Stomach (tissue), 19 donors: ENCODE measurements at places on chromosomes 7 and 10. TPM values are rescaled to one million over a fixed set of nuclear protein-coding genes. Genes with fewer than 3 reads are reported as not detected.
A peak's percentile ranks its signal among the peaks of the same experiment; 100 is the strongest.

ASB10 gene
- total RNA-seq: not detected

HOXA11 gene
- not detected for total RNA-seq

SERPINE1 gene
- total RNA-seq: 4.1 TPM

SPDYE18 gene
- total RNA-seq: not detected

GCK gene
- total RNA-seq: not detected

PRRT4 gene
- total RNA-seq: not detected

ITPRID1 gene
- not detected for total RNA-seq

HILPDA gene
- 0.45 TPM for total RNA-seq

CYP2E1 gene
- total RNA-seq: 19.2 TPM

JAKMIP3 gene
- 1.1 TPM for total RNA-seq

CALHM2 gene
- 6.4 TPM for total RNA-seq

NUTM2D gene
- total RNA-seq: 2.0 TPM

DNA sequence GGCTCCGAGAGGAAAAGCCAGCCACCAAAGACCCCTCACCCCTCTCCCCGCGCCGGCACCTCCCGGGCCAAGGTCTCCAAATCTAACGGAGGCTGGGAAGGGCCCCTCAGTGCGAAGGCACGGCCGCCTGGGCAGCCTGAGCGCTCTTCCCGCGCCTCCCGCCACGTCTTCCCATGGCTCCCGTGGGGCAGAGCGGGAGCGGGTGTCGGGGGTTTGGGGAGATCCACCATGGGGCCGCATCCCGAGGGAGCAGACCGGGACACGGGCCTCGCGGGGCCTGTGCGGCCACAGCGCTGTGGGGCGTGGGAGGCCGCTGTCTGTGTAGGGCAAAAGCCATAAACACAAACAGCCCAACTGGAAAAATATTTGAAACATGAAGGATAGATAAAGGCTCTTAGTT, 22.4 kb downstream of the GPER1 start:
- peaks cover 25% of the 10 kb centered on the region for H3K4me1 ChIP-seq
- H3K27me3 ChIP-seq: no peaks in the 10 kb centered on the region
- H3K36me3 ChIP-seq: peaks cover 12% of the 10 kb centered on the region
- peak overlapping the region; percentile 43 for H3K27ac ChIP-seq

GRCh38 chr7:80145780-80146422, 11.3 kb downstream of the GNAI1 start:
- H3K4me1 ChIP-seq: peaks cover 81% of the 10 kb centered on the region
- no peak overlapping the region for H3K4me3 ChIP-seq
- no peaks in the 10 kb centered on the region for H3K36me3 ChIP-seq

- peak overlapping the region; percentile 42 for H3K4me3 ChIP-seq
- peak overlapping the region; percentile 94 for H3K27ac ChIP-seq
- H3K4me1 ChIP-seq: peaks cover 47% of the 10 kb centered on the region
- no peaks in the 10 kb centered on the region for H3K36me3 ChIP-seq
Measured at GRCh38 chr7:27107391-27108381, 5.2 kb upstream of the HOXA2 start.

DNA sequence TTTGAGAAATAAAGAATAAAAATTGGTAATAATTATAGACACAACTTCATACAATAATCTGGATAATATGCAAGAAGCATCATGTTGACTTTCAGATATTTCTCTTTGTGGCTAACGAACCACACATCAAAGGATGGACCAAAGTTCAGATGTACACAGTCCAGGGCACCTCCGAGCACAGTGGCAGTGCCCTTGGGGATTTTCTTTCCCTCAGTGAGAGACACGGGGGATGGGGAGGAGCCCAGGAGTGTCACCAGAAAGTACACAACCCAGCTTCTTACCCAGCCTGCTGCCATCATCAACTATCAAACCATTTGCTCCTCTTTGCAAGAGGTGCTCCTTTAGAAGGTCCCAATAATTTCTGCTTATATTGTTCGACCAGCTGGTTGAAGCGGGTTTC, 33.2 kb downstream of the RBM28 start:
- no peak overlapping the region for H3K4me3 ChIP-seq
- H3K36me3 ChIP-seq: peaks cover 100% of the 10 kb centered on the region
- no peaks in the 10 kb centered on the region for H3K27me3 ChIP-seq
- H3K4me1 ChIP-seq: no peaks in the 10 kb centered on the region
- no peak for DNase-seq
- no peak overlapping the region for H3K27ac ChIP-seq

GRCh38 chr10:96313344-96313743, 9.1 kb downstream of the DNTT start:
- H3K27me3 ChIP-seq: no peaks in the 10 kb centered on the region
- no peak overlapping the region for H3K4me3 ChIP-seq

DNA sequence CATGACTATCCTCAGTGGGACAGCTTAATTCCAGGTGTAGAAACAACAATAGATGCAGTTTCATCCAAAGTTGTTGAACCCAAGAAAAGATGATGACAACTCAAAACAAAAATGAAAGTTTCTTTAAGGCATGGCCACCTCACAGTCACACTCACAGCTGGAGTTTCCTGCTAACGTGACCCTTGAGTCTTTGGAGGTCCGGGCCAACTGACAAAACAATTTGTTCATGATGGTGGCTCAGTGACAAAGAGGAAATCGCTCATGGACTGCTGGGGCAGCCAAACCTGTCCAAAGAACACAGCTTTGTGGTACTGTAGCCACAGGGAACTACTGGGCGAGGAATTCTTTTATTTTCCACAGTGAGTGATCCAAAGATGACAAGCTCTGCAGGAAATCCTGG, 96.0 kb upstream of the JCAD start:
- no peak overlapping the region for H3K4me3 ChIP-seq
- H3K36me3 ChIP-seq: no peaks in the 10 kb centered on the region
- no peak overlapping the region for H3K27ac ChIP-seq

DNA sequence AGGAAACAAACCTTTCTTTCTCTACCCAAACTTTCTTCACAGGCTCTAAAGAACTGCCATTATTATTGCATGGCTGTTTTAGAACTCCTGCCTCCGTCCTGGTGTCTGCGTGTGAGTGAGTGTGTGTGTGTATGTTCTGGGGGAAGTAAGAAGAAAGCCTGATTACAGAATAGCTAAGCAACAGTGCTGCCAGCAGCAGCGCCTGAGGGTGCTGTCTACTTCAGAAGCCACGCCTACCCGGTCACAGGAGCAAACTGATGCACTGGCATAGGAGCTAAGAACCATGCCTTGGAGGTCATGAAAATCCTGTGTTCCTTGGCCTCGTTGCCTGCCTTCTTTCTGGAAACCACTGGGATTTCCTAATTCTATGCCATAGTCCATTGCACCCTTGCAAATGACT, 25.2 kb downstream of the LIPK start:
- no peak overlapping the region for H3K4me3 ChIP-seq
- H3K4me1 ChIP-seq: no peaks in the 10 kb centered on the region
- DNase-seq: peak; percentile 66
- H3K27me3 ChIP-seq: no peaks in the 10 kb centered on the region
- no peak overlapping the region for H3K27ac ChIP-seq

- peak overlapping the region; percentile 70 for H3K27ac ChIP-seq
- H3K27me3 ChIP-seq: no peaks in the 10 kb centered on the region
- no peak overlapping the region for H3K4me3 ChIP-seq
- H3K36me3 ChIP-seq: peaks cover 43% of the 10 kb centered on the region
Measured at GRCh38 chr10:114470956-114471905, 66.9 kb upstream of the AFAP1L2 start.

DNA sequence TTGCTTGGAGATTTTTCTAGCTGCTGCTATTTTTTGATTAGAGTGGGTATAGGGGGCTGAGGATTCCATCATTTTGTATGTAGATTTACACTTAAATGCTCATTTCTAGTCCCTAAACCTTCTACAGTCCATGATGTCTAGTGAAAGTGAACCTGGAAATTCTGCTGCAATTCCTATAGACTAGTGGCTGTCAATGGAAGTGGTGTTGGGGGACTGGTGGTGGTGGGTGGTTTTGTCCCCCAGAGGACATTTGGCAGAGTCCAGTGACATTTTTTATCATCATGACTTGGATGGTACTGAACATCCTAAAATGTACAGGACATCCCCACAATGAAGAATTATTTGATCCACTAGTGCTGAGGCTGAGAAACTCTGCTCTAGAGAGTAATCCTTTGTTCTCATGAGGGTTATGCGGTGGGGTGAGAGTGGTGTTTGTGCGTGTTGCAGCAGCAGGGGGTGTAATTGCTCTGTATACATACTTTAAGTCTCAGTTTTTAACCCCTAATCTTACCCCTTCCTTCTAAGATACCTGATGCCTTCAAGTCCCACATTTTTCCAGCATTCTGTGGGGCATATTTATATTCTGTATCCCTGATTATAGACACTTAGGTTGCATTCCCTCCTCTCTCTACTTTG, 35.0 kb downstream of the KIF11 start:
- no peak overlapping the region for H3K4me3 ChIP-seq
- no peaks in the 10 kb centered on the region for H3K4me1 ChIP-seq
- H3K27me3 ChIP-seq: no peaks in the 10 kb centered on the region

GRCh38 chr7:151597541-151598444, 78.1 kb upstream of the RHEB start:
- no peaks in the 10 kb centered on the region for H3K27me3 ChIP-seq
- peaks cover 12% of the 10 kb centered on the region for H3K4me1 ChIP-seq
- H3K36me3 ChIP-seq: peaks cover 4% of the 10 kb centered on the region
- no peak overlapping the region for H3K4me3 ChIP-seq
- H3K27ac ChIP-seq: peak overlapping the region; percentile 76
- DNase-seq: no peak

DNA sequence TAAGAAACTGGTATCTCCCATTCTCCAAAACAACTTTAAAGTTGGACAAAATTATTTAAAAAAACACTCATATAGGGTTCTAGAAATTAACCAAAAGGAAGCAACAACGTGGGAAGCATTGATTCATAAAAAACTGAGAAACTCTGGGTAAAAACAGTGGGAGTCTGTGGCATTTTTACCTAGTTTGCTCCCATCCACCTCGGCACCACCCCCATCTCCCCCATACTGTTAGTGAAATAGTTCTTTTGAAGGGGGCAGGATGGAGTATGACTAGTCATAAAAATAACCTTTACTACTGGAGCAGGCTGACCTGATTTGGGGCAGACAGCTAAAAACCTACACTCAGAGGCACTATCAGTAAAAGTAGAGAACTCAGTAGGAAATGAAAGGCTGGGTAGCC, 123.2 kb downstream of the AVL9 start:
- no peak overlapping the region for H3K27ac ChIP-seq
- H3K36me3 ChIP-seq: no peaks in the 10 kb centered on the region
- DNase-seq: no peak
- H3K27me3 ChIP-seq: no peaks in the 10 kb centered on the region
- no peak overlapping the region for H3K4me3 ChIP-seq
- no peaks in the 10 kb centered on the region for H3K4me1 ChIP-seq

- no peaks in the 10 kb centered on the region for H3K4me1 ChIP-seq
- H3K27ac ChIP-seq: no peak overlapping the region
- H3K36me3 ChIP-seq: peaks cover 26% of the 10 kb centered on the region
- H3K27me3 ChIP-seq: no peaks in the 10 kb centered on the region
- peak; percentile 83 for DNase-seq
Measured at GRCh38 chr10:88820748-88821401, 18.3 kb downstream of the LIPM start.

DNA sequence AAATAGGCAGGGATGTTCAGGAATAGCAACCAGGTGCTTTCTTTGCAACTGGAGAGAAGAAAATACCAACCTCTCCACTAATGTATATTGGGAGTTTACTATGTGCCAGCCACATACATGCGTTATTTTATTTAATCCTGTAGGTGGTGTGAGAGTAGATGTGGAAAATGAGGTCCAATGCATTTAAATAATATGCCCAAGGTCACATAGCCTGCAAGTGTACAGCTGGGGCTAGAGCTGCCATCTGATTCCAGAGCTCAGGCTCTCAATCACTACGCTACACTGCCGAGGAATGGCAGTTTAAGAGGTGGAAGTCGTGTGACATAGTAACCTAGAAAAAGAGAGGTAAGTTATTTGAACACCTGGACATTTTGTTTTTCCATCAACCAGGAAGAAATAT, 277.0 kb downstream of the EXOC4 start:
- no peak overlapping the region for H3K27ac ChIP-seq
- H3K27me3 ChIP-seq: no peaks in the 10 kb centered on the region
- DNase-seq: peak; percentile 32
- H3K4me3 ChIP-seq: no peak overlapping the region
- no peaks in the 10 kb centered on the region for H3K4me1 ChIP-seq
- no peaks in the 10 kb centered on the region for H3K36me3 ChIP-seq

GRCh38 chr7:36509962-36510361, 120.3 kb downstream of the ANLN start:
- no peak for DNase-seq
- no peak overlapping the region for H3K27ac ChIP-seq

- peaks cover 7% of the 10 kb centered on the region for H3K4me1 ChIP-seq
- no peak for DNase-seq
- H3K36me3 ChIP-seq: no peaks in the 10 kb centered on the region
- no peak overlapping the region for H3K4me3 ChIP-seq
- H3K27ac ChIP-seq: no peak overlapping the region
Measured at GRCh38 chr7:134757938-134758337, 21.5 kb upstream of the CALD1 start.

DNA sequence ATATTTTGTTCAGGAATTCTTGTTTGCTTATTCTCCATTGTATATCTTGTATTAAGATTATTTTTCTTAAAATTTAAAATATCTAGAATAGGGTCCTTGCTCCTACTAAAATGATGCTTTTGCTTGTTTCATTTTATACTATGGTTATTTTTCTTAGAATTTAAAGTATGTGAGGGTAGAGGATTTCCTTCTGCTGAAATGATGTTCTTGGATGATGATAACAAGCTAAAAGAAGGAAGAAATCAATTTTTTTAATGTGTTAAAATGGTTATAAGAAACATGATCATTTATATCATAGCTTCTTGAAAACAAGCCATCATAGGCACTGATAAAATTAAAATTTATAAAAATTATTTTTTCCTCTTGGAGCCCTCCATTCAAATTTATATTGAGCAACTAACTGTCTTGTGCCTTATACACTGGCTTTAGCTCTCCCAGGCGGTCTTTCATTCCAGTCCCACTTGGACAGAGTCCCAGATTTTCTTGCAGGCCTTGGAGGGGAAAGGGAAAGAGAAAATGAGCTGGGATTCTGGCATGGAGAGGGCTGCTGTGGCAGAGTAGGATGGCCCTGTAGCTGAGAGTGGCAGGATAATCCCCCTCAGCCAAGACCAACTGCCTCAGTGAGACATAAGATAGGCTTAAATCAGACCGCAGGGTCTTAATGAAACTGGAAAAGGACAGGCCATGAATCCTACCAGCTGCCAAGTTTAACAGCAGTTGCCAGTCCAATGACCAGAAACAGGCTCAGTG, 60.2 kb downstream of the DNAJB9 start:
- peaks cover 10% of the 10 kb centered on the region for H3K4me1 ChIP-seq
- peak; percentile 85 for DNase-seq
- no peaks in the 10 kb centered on the region for H3K27me3 ChIP-seq
- no peak overlapping the region for H3K27ac ChIP-seq
- H3K36me3 ChIP-seq: no peaks in the 10 kb centered on the region

GRCh38 chr10:12081879-12082557, 13.3 kb downstream of the DHTKD1 start:
- no peak overlapping the region for H3K27ac ChIP-seq
- H3K27me3 ChIP-seq: no peaks in the 10 kb centered on the region
- H3K4me1 ChIP-seq: no peaks in the 10 kb centered on the region
- H3K36me3 ChIP-seq: peaks cover 67% of the 10 kb centered on the region
